ENCODE measurements at places on chromosomes 16 and 17. TPM values are rescaled to one million over a fixed set of nuclear protein-coding genes. Genes with fewer than 3 reads are reported as not detected.

The HES7 gene
- not detected for polyA plus RNA-seq

The IL34 gene
- polyA plus RNA-seq: 0.62 TPM

The ASGR2 gene
- polyA plus RNA-seq: 2.0 TPM

The CA4 gene
- 52.4 TPM for polyA plus RNA-seq

DNA sequence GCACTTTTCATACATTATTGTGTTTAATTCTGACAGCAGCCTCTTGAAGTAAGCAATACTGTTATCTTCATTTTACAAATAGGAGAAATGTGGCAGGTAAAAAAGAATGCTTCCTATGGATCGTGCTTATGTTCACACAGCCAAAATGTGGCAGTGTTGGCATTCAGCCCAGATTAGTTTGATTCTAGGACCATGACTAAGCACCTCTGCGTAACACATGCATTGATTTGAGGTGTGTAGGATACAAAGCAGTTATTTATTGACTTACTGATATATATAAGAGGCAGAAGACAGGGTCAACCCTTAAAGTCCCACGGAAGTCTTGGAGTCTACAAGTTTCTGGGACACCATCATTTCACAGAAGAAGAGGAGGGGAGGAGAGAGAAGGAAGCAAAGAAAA, 1144.4 kb upstream of the GOT2 start:
- DNase-seq: no peak

GRCh38 chr16:50257876-50258275, 8.5 kb upstream of the ADCY7 start:
- no peak for DNase-seq

DNA sequence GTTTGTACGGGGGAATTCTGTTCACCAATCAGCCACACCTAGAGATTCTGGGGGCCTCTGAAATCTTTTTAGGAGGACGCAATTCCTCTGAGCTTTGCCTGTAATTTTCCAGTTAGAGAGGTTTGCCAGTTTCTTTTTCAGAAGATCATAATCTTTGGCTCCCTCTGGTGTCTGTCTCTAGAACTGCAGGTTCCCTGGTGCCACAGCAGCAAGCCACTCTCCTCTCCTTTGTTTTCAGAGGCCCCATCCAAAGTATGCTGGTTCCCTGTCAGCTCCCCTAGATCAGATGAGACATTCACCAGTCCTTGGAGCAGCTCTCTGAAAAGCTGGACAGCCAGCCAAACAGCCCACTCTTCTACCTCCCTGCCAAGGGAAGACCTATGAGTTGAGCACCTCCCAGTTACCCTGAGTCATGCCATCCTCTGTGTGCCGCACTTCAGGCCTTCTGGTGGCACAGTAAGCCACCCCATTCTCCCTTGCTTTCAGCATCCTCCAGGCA, 36.1 kb downstream of the RNF112 start:
- DNase-seq: peak; percentile 86

DNA sequence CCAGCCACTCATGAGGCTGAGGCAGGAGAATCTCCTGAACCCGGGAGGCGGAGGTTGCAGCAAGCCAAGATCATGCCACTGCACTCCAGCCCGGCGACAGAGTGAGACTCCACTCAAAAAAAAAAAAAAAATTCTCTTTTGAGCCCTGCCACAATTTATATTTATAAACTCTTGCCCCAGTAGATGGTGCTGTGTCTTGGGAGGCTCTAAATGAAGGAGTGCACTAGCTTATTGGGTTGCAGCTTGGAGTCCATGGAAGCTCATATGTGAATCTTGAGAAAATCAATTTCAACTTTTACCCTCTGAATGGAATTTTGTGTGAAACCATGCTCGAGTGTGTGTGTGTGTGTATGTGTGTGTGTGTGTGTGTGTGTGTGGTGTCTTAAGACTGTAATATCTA, 420.1 kb downstream of the HS3ST4 start:
- DNase-seq: no peak

DNA sequence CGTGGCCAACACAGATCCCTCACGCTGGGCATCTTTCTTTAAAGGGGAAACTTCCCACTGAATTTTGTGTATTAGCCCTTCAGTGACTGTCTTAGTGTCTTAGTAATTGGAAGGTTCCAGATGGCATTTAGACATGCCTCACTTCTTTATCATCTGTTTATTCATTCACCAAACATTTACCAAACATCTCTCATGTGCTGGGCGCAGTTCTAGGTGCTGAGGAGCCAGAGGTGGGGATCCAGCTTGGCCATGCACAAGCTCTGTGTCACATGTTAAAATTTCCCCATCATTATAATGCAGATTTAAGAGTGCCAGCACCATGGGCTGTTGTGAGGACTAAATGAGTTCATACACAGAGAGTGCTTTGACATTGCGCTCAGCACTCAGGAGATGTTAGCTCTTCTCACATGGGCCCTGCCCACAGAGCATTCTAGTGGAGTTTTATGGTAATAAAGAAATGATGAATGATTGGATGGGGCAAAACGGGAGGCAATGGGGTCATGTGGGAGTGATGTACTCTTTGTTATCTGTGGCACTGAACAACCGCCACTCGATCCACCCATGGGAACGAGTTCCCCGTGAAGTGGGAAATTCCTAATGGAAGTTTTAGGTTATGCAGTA, 119.7 kb downstream of the SNX29 start:
- no peak for DNase-seq

All from left kidney (tissue), 8 donors.